Esophagus squamous epithelium (tissue), 5 donors: ENCODE measurements at places on chromosomes 13 and 19.

- DNase-seq: no peak
Observed at GRCh38 chr19:45876161-45876410, 9.9 kb downstream of the IRF2BP1 start.

DNA sequence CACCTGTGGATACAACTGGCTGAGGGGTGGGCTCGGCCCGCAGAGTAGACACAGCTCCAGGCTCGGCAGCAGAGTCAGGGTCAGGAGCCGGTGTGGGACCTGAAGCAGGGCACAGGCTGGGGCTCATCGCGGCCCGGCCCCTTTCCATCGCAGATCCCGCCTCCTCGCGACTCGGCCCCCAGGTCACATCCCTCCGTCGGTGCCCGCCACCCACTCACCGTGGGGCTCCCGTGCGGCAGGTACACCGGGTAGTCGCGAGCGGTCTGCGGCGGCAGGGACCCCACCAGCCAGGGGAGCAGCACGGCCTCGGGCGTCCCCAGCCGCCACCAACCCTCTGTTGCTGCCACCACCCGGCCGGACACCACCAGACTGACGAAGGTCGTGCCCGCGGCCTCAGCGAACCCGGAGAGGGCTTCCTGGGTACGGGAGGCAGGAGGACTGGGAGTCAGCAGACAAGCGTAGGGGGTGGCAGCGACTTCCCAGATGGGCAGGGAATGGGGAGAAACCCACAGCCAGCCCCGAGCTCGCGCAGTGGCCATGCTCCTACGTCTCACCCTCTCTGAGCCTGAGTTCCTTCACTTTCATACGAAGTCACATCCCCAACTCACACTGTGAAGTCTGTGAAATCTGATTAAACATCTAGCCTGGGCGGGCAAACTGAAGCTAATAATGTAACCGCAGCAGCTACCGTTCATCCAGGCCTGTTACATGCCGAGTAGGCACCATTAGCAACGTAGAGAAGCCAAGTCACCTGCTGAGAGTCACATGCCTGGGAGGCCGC is 3.7 kb downstream of the FUZ start:
- DNase-seq: no peak

DNA sequence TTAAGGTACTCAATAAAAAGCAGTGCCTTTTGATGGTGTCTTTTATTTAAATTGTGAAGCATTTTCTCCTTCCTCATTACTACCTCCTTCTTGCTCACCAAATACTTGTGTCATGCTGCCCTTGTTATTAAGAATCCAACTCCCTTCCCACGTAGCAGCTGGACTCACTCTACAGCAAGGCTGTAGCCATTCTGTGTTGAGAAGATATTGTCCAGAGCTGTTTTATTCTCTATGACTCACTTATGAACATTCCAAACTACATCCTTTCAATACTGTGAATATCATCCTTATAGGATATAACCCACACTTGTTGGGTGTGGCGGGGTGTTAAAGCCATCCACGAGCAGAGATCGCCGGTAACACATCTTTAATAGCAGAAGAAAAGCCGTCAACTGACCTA is 1671.5 kb upstream of the SLC10A2 start:
- no peak for DNase-seq

- no peak for DNase-seq
Observed at GRCh38 chr13:72397265-72397664, 330.2 kb downstream of the MZT1 start.

GRCh38 chr19:36121486-36122124 is 6.3 kb downstream of the TBCB start:
- no peak for DNase-seq

- DNase-seq: no peak
Observed at GRCh38 chr13:109241160-109241559, 545.2 kb downstream of the IRS2 start.

GRCh38 chr19:532561-533363 is 1.2 kb downstream of the CDC34 start:
- no peak for DNase-seq

GRCh38 chr13:105410602-105411001 is 1124.9 kb downstream of the EFNB2 start:
- DNase-seq: no peak

- DNase-seq: no peak
Observed at GRCh38 chr13:98171900-98172589, 5.0 kb downstream of the RNF113B start.

GRCh38 chr19:6528544-6529121 is 2.2 kb upstream of the TNFSF9 start:
- DNase-seq: no peak

DNA sequence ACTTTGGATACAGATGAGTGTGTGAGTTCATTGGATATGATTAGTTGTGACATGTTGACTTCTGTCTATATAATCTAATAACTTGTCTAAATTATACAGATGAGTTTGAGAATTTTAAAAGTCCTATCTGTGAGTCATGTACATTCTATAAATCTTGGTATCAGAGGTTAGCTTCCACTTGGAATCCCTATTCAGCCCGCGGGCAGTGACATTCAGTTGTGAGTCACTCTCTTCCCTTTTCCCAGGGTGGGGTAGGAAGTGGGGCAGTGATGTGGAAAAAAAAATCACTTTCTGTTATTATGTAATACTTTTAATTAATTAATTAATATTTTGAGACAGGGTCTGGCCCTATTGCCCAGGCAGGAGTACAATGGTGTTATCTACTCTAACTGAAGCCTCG is 33.0 kb upstream of the ZNF808 start:
- DNase-seq: no peak
